ENCODE measurements at places on chromosomes 2 and 18. TPM values are rescaled to one million over a fixed set of nuclear protein-coding genes. Genes with fewer than 3 reads are reported as not detected.

- H3K27me3 ChIP-seq = no peaks in the 10 kb centered on the region
- peaks cover 5% of the 10 kb centered on the region for H3K4me1 ChIP-seq
- no peak overlapping the region for H3K4me3 ChIP-seq
- DNase-seq = no peak
These were observed 167.5 kb downstream of the ALK start for GRCh38 chr2:29753671-29754444.

- no peaks in the 10 kb centered on the region for H3K27me3 ChIP-seq
- H3K36me3 ChIP-seq = no peaks in the 10 kb centered on the region
- no peak overlapping the region for H3K27ac ChIP-seq
- no peaks in the 10 kb centered on the region for H3K4me1 ChIP-seq
These were observed 356.2 kb upstream of the SPRED2 start for GRCh38 chr2:65788556-65788955.

DNA sequence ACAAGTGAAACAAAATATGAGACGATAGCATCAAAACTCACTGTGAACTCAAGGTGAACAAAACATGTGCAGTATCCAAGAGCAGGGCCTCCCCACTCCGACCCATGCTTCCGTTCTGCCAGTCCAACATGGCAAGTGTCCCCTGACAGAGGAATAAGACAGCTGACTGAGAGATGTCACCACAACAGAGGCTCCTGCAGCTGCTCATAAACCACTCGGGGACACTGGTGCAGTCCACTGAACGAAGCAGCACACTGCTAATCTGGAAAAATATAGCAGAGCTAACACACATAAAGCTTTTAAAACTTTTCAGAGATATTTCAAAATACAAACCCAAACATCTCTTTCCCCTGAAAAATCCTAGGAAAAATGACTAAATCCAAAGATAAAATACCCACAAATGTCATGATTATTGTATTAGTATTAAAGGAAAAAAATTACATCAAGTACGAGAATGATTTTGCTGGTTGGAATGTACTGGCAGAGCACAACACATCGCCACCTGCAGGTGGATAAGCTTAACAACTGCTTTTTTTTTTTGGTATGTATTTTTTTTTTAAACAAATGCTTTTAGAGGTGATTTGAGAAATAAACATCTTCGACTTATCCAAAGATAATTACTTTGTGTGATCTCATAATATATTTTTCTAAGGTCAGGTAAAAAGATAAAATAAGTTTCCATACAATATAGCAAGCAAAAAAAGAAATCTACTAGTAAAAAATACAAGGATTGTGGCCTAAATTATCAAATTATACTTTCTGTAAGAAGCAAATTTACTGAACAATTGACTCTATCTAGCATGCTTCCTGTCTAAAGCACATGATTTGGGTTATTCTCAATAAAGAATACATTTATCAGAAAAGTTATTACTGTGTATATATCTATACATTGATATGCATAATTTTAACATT lies 18.6 kb downstream of the THADA start:
- no peak overlapping the region for H3K4me3 ChIP-seq
- H3K36me3 ChIP-seq = peaks cover 12% of the 10 kb centered on the region
- no peaks in the 10 kb centered on the region for H3K4me1 ChIP-seq

DNA sequence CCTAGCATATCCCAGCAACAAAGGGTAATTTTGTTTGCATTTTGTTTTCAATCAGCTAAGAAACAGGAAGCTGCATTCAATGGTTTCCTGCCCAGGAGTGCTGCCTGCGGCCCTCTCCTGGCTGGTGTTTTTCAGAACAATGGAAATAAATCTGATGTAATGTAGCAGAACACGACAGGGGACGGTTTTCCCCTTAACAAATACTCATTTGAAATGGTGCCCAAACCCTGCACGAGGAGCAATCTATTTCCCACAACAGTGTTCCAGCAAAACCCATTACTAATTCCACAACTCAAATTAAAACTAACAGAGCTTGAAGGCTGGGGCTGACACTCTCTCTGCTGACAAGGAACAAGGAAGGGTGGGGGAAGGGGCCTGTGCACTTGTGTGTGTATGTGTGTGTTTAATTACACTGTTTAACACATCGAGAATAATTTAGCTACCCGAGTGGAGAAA lies 8.7 kb downstream of the CAPN13 start:
- no peak overlapping the region for H3K4me3 ChIP-seq
- H3K4me1 ChIP-seq = peaks cover 7% of the 10 kb centered on the region
- H3K36me3 ChIP-seq = no peaks in the 10 kb centered on the region

Gene LOXHD1
- 0.74 TPM for total RNA-seq

Gene SERPINB13
- total RNA-seq = not detected

Gene LAPTM4A
- 98.7 TPM for total RNA-seq

Gene CELF4
- 0.81 TPM for total RNA-seq

Gene CYP1B1
- total RNA-seq = 53.0 TPM

Gene HJURP
- 0.98 TPM for total RNA-seq

Data from upper lobe of left lung (tissue), 6 donors.